ENCODE measurements at places on chromosomes 1 and 21.

GRCh38 chr1:53663529-53664300, 75.2 kb downstream of the GLIS1 start:
- no peak for DNase-seq

DNA sequence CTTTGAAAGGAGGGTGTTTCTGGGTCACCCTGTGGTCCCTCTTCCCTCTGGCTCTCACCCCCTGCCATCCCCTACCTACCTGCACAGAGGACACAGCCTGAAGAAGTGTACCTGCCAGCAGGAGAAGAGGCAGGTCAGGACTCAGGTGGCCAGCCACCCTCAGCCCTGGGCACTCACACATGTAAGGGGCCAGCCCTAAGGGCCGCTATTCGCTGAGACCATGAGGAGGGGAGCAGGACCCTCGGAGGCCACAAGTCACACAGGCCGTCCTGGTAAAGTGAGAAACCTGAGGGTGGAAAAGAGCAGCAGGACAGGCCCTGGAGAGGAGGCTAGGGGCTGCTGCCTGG, 1.2 kb downstream of the ZNF692 start:
- DNase-seq = no peak

DNA sequence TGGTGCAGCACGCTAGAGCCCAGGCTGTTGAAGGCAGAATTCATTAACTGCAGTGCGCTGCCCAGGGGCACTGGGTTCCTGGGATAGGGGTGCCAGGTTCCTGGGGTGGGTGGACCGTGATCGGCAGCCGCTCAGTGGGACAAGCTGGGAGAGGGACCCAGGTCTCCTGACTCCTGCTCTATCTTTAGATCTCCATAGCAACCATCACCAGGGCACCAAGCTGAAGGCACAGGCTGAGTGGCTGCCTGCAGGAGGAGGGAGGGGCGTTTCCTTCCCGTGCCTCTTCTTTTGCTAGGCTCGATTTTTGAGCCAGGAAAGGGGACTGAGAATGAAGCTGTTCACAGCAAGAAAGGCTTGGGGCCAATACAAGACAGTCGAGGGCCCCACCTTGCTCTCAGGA, 20.9 kb upstream of the CDCP2 start:
- DNase-seq = no peak

DNA sequence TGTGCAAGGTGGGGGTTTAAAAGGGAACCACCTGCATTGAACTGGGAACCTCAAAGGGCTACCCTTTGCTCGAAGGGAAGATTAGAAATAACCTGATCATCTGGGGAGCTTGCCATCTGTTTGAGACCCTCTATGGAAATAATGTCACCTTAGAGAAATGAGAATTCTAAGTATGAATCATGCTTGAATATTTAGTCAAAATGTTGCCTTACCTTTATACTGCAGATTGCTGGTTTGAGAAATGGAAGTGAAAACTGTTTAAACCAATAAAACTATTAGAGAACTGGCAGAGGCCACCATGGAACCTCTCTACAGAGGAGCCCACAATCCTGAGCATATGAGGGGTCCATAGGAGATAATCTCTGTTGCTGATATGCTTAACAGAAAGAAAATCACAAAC, 131.2 kb upstream of the FAM78B start:
- DNase-seq = no peak

DNA sequence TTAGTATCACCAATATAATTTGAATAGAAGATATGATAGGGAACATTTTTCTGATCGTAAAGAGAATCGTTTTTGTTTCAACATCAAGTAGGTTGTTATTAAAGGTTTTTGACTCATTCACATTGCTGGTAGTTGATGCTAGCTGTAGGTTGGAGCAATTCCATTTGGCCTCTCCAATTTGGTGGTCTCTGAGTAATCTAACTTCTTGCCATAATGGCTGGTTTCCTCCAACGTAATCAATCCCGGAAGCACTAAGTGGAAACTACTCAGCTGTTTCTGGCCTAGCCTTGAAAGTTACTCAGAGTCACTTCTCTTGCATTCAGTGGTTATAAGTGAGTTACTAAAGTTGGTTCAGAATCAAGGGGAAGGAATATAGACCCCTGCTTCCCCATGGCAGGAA, 26.0 kb downstream of the RCOR3 start:
- no peak for DNase-seq

All from suppressor macrophage treated with lipopolysaccharide for 1 hour (primary cell).